Activated CD4-positive, alpha-beta T cell treated with anti-CD3 and anti-CD28 coated beads for 24 hours (primary cell): ENCODE measurements at places on chromosomes 5 and 9.
A peak's percentile ranks its signal among the peaks of the same experiment; 100 is the strongest.

GRCh38 chr9:503881-504852, 289.5 kb downstream of the DOCK8 start:
- DNase-seq = peak; percentile 46

DNA sequence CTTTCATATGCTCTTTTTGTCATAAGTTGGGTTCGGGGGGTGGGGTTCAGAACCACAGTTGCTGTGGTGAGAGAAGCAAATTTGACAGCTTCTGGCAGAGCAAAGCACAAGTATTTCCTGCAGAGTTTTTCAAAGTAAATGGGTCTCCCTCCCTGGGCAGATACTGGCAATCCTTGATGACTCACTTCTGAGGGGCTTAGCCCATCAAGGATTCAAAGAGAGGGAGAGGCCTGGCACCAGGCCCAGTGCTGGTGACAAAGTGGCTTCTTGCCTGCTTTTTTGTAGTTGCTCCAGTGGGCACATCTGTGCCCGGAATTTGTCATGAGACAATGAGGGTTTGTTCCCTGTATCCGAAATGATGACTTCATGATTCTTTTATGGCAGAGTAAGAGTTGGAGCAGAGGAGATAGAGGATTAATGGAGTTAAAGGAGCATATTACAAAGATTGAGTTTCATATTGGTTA, 46.6 kb upstream of the TNC start:
- DNase-seq = no peak

DNA sequence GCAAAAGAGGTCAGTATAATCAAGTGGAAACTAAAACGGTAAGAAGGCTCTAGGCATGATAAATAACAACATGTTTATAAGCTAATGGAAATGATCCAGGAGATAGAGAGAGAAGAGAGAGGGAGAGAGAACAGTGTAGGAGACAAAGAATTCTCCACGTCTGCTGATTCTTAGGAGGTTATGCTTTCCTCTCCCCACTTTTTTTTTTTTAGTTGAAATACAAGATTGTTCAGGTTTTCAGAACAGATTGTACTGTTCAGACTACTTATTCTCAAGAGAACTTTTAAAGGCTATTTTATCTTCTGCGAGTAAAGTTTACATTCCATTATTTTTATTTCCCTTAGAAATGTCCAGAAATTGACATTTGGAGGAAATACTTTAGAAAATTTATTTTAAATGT, 4.0 kb downstream of the CCDC192 start:
- DNase-seq = no peak

DNA sequence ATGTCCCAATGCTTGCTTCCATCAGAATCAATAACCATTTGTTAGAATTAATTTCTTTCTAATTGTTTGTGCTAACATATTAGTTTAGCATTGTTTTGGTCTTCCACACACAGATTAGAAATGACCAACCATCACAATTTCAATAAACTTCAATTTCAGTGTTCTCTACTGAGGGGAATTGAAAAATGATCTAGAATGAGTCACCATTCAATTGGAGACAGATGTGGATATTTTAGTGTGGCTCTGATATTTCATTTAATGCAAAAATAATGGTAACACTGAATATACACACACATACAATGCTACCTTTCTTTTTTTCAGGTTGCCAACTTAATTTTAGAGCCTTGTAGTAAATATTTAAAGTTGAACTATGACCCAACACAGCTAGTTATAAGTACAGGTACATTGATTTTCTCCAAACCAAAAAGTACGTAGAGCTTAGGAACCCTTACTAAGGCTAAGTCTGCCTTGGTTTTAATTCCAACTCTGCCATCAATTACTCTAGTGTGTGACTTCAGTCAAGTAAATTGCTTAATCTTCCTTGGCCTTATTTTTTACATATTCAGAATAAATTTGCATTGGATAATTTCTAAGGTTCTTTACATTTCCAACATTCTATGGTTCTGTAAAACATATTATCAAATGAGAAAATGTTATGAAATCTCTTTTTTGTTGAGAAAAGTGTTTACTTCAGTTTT, 143.9 kb downstream of the DMRTA1 start:
- DNase-seq = no peak

GRCh38 chr5:52837068-52837467, 49.4 kb downstream of the ITGA1 start:
- no peak for DNase-seq

GRCh38 chr9:14432666-14433350, 118.9 kb upstream of the NFIB start:
- DNase-seq = no peak

- DNase-seq = no peak
Observed at GRCh38 chr5:35365758-35366157, 135.5 kb upstream of the PRLR start.

- DNase-seq = no peak
Observed at GRCh38 chr5:17732351-17732923, 98.2 kb downstream of the TAF11L14 start.

- no peak for DNase-seq
Observed at GRCh38 chr5:141732417-141732816, 50.4 kb upstream of the ARAP3 start.

- no peak for DNase-seq
Observed at GRCh38 chr5:179869101-179869500, 10.5 kb upstream of the MRNIP start.

- DNase-seq = no peak
Observed at GRCh38 chr5:150674341-150674821, 13.3 kb downstream of the MYOZ3 start.

GRCh38 chr5:107817951-107818350, 147.2 kb upstream of the EFNA5 start:
- DNase-seq = no peak

DNA sequence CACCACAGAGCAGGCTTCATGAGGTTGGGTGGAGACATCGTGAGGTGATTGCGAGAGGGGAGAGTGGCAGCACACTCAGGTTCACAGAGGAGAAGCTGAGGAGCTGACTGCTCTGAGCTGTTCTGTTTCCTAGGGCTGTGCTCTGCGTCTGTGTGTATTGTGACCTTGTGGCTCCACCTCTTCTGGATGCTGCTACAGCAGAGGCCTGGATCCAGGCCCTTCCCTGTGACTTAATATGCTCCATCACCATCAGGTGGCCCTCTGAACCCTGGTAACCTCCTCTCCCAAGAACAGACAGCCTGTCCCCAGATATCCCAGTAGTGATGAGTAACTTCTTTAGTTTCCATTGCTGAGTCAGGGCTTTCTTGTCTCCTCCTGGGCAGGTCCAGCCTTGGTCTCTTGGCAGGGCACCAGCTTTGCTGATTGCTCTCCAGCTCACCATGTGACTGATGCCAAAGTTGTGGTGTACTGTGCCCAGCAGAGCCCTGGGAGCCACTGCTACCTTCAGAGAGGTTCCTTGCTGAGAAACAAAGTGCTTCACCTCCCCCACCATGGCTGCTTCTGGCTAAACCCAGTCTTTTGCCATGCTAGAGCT, 212.8 kb upstream of the CHD1 start:
- no peak for DNase-seq

GRCh38 chr5:117055517-117055916, 480.9 kb upstream of the SEMA6A start:
- DNase-seq = no peak

DNA sequence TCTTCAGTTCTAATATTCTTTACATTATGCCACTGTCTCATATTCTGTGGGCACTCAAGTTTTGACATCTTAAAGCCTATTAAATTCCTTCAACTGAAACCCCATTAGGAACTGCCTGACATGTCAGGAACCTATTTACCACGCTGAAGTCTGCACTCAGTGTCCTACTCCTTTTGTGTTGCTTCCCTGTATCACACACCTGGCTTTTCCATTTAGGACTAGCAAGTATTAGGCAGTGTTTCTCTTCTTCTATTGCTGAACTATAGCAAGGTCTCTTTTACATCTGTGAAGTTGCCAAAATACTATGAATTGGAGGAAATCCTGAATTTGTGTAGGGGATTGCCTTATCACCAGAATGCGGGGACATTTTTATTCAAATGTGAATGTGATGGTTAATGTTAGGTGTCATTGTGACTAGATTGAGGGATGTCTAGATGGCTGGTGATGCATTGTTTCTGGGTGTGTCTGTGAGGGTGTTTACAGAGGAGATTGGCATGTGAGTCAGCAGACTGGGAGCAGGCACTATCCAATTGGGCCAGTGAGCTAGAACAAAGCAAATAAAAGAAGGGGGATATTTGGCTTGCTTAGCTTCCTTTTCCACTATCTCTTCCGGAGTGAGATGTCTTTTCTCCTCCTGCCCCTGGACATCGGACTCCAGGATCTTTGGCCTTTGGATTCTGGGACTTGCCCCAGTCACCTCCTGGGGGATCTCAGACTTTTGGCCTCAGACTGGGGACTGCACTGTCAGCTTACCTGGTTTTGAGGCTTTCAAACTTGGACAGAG, 21.2 kb upstream of the VCAN start:
- DNase-seq = no peak

- no peak for DNase-seq
Observed at GRCh38 chr5:35282810-35283209, 52.5 kb upstream of the PRLR start.

DNA sequence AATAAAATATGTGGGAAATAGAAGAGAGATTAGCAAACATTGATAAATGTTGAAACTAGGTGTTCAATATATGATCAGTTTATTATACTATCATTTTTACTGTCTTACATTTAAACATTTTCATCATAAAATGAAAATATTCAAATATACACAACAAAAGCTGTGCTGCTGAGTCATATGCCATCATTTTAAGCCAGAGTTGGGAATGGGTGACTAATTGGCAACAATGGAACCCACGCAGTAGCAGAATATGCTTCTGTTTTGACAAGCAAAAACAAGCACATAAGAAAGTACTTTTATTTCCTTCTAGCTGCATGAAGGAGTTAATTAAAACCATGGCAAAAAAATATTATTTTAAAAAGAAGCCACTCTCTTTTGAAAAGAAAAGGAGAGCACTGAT, 340.0 kb upstream of the EDIL3 start:
- DNase-seq = no peak

DNA sequence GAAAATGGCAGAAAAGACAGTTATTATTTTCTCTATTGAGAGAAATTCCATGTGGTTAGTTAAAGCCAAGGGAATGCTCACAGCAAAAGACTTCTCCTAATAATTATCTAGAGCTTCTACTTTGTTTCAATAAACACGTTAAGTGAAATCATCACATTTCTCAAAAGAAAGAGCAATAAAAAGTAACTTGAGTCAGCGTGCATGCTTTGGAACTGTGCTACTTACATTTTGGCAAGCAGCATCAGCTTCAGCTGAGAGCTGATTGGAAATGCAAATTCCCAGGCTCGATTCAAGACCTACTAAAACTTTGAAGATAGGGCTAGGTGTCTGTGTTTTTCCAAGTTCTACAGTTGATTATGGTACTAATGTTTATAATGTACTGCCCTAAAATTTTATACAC, 132.1 kb downstream of the CDH18 start:
- DNase-seq = no peak

DNA sequence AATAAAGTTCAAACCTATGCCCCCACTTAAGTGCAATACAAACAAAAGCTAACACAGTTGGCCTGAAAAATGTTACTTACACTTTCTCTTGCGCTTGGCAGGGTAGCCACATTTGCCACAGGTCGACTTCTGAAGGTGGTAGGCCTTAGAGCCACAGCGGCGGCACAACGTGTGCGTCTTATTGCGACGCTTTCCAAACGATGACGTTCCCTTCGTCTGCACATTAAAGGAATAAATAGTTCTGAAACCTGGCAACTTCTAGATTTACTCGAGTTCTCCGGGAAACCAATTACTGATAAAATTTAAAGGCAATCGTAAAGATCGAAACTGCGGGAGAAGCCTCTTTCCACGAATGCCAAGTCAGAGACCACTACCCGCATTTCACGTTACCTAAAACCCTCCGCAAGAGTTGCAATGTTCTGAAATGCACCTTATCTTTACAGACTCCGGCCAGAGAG, 602 bp downstream of the RPL37 start:
- DNase-seq = no peak

DNA sequence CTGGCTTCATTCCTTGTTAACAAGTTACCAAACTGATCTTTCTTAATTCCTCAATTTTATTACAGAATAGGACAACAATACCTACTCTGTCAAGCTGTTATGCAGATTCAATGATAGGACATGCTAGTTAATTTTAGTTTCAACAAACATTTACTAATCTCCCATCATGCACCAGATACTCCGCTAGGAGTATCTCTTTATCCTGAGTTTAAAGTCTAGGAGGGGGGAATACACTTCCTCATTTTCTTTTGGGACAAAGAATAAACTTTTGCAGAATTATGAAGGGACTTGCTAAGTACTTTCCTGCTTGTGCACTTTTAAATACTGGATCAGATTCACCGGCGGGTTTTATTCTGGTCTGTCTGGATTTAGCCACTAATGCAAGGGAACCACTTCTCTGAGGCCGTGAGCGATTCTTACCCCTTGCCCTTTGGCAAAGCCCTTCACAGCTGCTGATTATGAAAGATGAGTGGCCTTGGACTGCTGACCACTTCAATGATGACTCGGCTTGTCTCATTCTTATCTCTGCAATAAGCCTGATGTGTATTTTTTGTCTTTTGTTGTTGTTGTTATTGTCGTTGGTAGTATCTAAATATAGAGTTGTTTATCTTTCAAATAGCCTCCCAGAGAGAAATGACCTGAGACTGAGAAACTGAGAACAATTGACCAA, 73.9 kb downstream of the RMI1 start:
- DNase-seq = no peak

GRCh38 chr5:171850324-171850947, 64.8 kb downstream of the SMIM23 start:
- no peak for DNase-seq

GRCh38 chr5:142235870-142236672, 88.8 kb downstream of the SPRY4 start:
- no peak for DNase-seq

- DNase-seq = no peak
Observed at GRCh38 chr5:107340631-107341030, 330.1 kb downstream of the EFNA5 start.

GRCh38 chr9:116152390-116152789, 1.2 kb upstream of the PAPPA start:
- DNase-seq = no peak

DNA sequence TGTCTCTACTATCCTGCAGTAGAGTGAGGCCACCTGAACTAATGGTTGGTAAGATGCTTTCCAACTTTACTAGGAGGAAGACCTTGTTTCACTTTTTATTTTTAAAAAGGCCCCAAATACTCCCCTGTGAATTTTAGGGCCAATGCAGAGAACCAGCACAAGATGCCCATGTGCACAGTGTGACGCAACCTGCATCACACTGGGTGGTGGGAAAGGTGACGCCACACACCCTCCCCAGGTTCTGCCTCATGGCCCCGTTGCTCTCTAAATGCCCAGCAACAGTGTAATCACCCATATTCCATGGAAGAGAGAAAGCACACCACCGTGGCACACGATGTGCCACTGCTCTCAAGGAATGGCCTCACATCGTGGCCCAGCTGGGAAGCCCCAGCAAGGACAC, 6.4 kb downstream of the SURF4 start:
- DNase-seq = no peak
